Left lung (tissue), 14 donors: ENCODE measurements at places on chromosomes 11 and 22.

DNA sequence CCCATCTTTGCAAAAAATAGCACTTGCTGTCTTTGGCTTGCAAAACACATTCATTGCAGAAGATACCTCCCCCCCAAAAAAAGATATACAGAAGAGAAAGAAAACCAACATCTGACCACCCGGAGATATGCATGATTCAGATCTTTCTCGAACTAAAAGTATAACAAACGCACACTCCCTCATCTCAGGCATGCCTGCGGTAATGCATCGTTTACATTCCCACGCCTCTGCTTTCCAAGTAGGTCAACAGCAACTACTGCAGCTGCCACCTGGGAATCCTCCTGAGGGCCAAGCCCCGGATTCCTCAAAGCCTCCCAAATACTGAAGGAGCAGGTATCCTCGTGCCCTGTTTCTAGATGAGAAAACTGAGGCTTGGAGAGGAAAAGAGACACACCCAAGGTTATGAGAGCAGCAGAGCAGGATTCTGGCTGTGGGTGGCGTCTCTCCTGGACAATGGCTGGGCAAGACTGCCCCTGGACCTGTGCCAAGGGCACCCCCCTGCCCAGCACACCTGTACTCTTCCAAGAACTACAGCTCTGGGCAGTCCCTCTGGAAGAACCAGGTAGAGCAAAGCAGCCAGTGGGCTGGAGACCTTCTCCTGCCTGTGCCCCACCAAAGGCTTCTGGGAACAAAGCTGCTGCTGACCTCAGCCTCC, 38.1 kb downstream of the NUP50 start:
- no peak for DNase-seq

GRCh38 chr22:30610299-30610698, 3.3 kb downstream of the TCN2 start:
- DNase-seq, result no peak

DNA sequence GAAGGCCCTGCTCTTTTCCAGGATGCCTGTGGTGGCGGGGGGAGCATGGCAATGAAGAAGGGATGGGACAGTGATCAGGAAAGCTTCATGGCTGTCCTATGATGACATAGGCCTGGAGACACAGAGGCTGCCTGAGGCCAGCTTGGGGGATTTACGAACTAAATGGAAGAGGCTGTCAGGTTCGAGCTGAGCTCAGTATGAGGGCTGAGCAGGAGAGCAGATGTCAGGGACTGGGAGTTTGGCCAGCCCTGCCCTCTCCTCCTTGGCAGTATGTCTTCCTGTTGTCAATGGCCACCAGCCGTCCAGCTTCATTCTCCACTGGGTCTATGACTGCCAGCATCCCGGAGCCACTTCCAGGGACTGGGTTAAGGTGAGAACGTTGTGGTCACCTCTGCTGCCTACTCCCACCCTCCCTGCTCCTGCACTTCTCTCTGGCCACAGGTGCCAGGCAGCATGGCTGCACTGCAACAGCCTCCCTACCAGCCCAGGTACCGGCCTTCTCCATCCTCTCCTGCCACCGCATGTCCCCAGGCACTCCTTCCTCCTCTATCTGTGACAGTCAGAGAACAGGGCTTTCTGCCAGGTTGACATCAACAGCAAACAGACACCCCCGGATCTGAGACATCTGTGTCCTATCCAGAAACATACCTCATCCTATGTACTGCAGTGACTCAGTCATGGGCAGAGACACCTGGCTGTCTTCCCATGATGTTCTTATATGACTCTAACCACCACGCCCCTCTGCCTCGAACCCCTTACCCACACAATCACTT, 75.1 kb downstream of the KIRREL3 start:
- no peak for DNase-seq

DNA sequence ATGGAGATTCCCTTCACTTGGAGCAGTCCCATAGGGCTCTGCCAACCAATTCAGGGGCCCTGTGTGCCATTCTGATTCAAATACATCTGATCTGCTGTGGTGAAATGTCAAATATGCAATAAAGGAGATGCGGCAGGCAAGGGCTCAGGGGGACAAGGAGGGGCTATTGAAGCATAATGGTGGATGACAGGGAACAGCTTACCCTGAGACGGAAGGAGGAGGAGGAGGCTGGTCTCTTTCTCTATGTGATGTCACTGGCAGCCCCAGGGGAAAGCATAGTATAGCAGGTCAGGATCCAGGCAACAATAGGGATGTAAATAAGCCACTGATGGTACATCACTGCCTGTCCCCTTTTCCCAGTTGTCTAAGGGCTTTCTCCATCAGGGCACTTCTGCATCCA, 350.9 kb upstream of the SYN3 start:
- DNase-seq, result no peak
